C1 segment of cervical spinal cord (tissue), 14 donors: ENCODE measurements at places on chromosomes 6 and 20.

DNA sequence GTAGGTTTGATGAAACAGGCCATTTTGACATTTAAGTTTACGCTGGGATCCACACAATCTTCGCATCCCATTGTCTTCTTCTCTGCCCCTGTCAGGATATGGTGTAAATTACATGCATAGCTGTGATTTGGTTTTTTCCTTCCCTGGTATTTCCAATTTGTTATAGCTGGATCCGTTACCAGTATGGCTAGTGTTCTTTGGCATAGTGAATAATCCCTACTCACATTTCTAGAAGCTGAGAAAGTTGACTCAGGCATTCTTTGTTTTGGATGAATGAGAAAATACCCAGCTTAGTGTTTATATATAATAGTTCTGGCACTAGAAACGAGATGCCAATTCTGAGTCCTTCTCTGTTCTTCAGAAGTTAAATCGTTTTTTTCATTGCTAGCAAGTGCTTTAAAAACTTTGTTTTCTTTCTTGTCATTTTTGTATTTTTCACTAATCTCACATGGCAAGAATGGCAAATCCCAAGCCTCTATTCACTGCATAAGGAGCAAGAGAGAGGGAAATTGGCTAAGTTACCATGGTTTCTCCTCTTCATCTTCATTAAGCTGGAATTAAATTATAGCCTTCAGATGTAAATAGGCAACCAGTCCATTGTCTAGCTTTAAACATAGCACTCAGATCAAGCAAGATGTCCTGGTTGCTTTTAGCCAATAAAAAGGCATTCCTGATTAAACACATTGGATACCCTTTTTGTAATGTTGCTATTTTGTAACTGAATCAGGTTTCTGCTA is 91.9 kb upstream of the LAMP5 start:
- no peak for DNase-seq

- no peak for DNase-seq
Measured at GRCh38 chr20:13325033-13325432, 104.0 kb downstream of the ISM1 start.

- DNase-seq = no peak
Measured at GRCh38 chr6:128731249-128732165, 151.4 kb upstream of the LAMA2 start.

- DNase-seq = no peak
Measured at GRCh38 chr6:26017632-26017966, 55.0 kb downstream of the TRIM38 start.

DNA sequence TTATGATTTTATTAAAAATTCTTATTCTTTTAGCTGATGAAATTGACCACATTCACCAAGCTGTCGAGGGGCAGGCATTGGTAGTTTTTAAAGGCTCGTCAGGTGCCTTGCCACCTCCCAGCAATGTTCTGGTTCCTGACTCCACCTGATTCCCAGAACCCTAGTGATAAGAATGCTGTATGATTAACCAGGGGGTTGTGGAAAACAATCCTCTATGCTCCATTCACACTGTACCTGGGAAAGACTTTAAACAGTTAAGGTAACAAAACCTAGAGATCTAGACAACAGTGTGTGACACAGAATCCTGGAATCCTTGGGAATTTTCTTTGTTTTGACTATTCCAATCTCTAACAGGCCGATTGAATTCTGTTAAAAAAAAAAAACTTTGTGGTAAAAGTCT is 165.7 kb upstream of the OLIG3 start:
- no peak for DNase-seq

DNA sequence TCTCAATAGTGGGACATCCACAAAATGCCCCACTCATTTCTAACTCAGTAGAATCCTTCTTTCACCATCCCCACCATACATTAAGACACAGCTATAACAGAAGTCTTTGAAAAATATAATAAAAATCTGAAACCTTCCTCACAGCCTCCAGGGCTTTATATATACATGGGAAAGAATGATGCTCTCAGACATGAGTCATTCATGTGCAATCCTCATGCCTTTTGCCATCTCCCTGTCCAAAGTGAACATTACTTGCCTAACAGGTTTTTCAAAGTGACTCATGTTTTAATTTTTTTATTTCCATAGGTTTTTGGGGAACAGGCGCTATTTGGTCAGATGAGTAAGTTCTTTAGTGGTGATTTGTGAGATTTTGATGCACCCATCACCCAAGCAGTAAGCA is 162.7 kb downstream of the RALGAPA2 start:
- no peak for DNase-seq

DNA sequence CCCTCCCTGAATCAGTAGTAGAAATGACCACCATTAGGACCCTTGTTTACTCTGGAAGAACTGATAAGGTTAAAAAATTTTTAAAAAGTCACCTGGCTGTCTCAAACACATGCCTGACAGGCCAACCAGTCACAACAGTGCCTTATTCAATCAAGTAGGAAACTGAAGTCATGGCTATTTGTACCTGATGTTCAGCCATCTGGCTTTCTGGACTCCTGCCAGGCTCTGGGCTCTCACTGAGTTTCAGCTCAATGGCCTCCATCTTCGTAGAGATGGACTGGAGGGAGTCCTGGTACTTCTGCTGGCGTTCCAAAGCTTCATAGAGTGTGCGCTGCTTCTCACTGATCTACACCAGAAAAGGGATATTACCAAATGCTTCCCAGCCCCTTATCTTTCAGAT is 343.8 kb downstream of the SYNE1 start:
- DNase-seq = no peak

- DNase-seq = no peak
Measured at GRCh38 chr6:138989098-138989983, 1.3 kb upstream of the REPS1 start.

DNA sequence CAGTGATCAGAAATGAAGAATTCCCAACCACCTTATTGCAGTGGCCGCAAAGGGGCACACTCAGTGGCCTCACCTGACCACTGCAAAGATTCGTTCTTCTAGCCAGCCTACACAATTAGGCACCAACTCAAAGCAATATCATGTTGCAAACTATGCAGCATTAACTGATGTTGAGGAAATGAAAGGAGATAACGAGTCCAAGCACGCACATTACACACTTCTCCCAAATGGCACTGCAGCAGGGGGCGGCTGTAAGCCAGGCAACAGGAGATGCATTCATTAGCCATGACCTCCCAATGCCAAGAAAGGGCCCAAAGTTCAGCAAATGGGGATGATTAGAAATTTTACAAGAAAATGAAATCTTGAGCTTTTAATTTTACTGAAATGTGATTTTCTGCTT is 39.3 kb downstream of the ATXN1 start:
- no peak for DNase-seq

GRCh38 chr6:3026791-3027626 is 27.3 kb downstream of the NQO2 start:
- no peak for DNase-seq

GRCh38 chr6:139841794-139842215 is 467.4 kb upstream of the CITED2 start:
- no peak for DNase-seq

DNA sequence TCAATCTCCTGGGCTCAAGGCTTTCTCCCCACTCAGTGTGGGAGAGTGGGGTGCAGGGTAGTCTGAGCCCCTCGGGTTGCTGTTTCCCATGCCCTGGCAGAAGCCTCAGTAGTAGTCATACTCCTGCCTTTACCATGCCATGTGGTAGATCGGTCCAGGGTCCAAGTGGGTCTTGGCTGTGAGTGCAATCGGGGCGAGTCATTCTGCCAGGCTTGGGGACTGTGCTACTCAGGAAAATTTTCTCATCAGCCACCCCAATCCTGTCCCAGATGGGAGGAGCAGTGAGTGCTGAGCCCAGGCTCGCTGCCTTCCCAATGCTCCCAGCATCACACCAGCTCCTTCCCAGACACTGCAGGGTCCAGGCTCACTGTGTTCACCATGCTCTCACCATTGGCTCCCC is 10.7 kb upstream of the RAET1L start:
- no peak for DNase-seq

GRCh38 chr6:33172688-33173534 is 19.4 kb downstream of the COL11A2 start:
- DNase-seq = no peak

- no peak for DNase-seq
Measured at GRCh38 chr6:1792989-1793388, 183.3 kb downstream of the FOXC1 start.

DNA sequence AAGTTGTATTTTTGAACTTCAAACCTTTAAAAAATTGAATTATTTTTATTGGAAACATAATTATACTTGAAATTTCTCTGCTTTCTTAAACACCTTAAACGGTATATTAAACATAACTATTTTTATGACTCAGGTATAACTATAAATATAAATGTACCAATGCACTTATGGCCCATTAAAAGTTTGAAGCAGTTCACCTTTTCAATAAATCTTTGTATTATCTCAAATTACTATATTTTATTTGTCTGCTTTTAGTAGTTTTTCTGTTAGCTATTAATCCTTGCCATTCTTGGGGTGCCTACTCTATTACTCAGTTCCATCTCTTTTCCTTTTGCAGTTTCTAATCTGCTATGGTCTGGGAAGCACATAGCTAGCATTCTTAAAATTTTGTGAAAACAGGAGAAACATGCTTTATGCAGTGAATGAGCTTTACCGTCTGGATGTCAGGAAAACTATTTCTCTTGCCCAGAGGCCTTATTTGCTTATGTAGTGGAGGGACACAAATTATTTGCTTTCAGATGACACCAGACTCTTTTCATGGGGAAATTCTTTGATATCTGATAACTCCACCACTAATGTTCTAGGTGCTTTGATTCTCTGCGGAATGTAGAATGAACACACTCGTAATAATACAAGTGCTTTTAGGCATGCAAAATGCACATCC is 378.9 kb upstream of the CITED2 start:
- no peak for DNase-seq

DNA sequence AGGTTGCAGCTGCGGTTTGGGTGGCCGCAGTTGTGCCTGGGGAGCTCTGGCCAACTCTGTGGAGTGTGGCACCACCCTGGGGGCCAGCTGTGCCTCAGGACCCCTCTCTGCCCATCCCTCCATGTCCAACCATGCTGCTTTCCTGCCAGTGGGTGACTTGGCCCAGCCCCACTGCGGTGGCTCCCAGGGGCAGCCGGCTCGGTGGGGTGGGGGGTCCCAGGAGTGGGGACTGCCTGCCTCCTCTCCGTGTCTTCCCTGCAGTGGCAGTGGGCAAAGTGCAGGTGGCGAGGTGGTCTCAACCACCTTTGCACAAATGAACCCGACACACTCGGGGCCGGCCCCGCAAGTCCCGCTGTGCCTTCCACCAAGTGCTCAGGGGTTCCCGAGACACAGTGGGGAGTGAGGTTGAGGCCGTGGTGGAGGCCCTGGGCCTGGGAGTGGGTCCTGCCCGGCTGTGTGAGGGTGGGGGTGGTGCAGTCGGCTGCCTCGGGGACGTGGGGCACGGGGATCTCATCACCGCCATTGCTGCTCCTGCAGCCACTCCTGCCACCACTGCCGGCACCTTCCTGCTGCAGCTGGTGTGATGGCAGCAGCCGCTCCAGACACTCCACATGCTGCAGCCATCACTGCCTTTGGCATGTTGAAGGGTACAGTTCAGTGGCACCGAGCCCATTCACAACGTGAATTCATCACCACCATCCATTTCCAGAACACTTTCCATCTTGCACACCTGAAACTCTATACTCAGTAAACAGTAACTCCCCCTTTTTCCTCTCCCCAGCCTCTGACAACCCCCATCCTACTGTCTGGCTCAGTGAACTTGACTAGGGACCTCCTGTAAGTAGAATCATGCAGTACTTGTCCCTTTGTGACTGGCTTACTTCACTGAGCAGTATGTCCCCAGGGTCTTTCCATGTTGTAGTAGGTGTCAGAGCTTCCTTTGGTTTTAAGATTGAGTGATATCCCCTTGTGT is 10.7 kb upstream of the SLCO4A1 start:
- no peak for DNase-seq

DNA sequence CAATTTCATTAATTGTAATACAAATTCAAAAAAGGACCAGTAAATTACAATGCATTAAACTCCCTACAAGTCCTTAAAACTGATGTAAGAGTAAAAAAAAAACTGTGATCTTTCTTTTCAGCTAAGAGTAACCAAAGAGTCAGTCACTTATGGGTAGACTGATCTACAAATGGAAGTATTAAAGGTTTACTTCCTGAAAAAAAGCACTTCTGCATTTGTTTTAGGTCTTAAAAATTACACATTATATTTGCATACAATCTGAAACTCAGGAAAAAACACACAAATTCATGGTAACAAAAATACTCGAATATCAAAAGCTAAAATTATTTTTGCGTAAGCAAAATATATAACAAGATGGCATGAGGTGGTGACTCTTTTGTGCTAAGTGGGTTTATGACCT is 23.5 kb downstream of the USP49 start:
- no peak for DNase-seq
